MV-4-11 (cell line): ENCODE measurements at places on chromosomes 2 and 18.

DNA sequence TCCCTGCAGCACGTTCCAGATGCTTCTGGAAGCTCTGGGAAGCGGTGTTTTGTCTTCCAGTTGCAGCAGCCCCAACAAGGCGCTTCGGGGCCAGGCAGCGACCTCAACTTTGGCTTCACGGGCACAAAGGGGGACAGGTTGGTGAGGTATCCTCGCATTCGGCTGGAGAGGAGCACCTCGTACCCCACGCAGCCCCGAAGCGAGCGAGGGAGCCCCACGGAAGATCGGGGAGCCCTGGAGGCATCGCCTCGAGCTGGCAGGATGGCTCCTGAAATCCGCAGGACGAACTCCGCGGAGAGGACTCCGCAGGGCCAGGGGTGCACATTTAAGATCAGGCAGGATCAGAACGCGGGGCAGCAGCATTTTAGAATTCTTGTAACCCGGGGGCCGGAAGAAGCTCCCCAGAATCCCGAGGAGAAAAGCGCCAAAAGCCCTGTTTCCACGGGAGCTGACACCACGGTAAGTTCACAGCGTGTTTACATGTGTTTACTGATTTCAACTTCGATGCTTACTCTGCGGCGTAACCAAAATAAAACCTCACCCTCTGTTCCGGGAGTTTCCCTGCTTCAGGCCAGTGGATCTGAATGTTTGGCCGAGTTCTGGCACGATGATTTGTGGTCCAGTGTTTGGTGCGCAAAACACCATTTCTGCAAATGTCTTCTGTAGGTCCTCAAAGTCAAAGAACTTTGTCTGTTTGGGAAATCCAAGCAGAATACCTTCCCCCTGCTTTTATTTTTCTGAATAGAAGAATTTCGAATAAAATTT, 212.5 kb downstream of the NEDD4L start:
- no peak for DNase-seq

GRCh38 chr2:64492821-64493220, 31.3 kb upstream of the AFTPH start:
- DNase-seq = no peak

DNA sequence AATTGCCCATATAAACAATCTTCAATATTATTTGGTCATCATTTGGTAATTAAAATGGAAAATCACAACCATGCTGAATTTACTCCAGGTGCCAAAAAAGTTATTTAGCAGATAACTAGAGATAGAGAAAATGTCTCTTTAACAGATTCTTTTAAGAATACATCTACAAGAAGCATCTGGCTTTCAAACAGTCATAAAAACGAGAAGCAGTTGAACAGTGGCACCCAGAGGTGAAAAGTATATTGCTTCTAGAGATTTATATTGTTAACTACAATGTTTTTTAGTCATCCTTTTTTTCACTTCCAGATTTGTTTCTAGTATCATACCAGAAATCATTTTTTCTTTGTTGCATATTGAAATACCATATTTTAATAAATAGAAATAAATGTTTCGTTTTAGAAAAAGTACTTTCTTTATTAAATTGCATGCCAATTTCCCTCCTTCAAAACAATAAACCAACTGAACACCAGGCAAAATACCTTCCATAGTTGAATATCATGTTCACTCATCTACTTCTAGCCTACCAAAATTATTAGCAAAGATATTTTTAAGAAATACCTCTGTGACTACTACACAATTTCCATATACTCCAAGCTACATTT, 65.4 kb upstream of the HNRNPA3 start:
- DNase-seq = peak; percentile 67

DNA sequence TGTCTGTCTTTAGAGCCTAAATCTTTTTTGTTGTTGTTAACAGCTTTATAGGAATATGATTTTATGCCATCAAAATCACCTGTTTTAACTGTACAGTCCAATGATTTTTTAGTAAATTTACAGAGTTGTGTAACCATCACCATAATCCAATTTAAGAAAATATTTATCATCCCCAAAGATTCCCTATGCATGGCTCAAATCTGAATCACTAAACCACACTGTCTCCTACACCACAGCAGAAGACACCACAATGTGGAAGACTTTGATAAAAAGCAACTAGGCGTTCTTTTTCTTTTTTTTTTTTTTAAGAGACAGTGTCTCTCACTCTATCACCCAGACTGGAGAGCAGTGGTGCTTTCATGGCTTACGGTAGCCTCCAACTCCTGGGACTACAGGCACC, 99.6 kb downstream of the TXNL1 start:
- DNase-seq = no peak

GRCh38 chr2:214995409-214995808, 143.0 kb downstream of the ABCA12 start:
- DNase-seq = no peak

GRCh38 chr2:55012672-55013484, 37.4 kb downstream of the RTN4 start:
- no peak for DNase-seq

- no peak for DNase-seq
These were observed 143.4 kb downstream of the CYRIA start for GRCh38 chr2:16522031-16522831.

DNA sequence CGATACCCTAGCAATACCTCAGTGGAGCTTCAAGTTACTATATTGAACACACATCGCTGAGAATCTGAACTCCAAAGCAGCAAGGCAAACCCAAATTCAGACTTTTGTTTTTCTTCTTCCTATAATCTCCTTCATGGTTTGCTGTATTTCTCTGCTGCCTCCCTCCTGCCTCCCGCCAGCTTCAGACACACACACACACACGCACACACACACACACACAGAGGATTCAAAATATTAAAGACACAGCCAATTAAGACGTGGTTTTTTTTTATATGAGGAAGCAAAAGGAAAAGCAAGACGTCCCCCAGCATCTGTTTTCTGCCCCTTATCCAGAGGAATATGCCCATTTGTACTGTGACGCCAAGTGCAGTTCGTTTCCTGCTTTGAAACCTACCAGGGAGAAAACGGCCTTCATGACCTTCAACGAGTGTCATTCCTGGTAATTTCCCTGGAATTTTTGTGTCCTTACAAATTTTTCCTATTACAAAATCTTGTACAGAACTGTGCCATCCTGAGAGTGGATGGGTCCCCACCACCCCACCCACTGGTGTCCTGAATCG, 547.9 kb upstream of the ID2 start:
- no peak for DNase-seq

DNA sequence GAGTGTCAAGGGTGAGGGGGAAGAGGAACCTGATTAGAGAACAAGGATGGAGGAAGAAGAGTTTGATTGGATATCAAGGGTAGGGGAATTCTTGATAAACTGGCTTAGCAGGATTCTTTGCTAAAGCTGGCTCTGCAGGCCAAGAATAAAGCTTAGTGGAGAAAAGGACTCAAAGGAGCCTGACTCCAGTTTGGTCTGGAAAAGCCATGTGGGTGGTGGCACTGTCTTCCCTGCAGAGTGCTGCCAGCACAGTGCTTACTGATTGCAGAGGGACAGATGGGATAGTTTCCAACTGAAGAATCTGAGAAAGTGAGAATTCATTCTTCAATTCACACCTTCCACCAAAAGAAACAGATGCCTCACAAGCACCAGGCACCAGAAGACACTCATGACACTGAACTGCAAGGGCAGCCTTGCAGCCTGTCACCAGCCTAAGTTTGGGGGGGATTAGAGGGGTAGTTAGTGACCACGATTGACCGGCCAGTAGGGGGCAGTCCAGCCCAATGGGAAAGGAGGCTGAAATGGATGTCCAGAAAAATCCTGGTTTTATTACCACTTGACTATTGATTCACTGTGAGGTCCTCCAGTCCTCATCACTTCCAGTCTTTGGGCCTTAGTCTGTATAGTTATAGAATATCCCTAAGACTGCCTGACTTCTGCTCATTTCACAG, 334.5 kb downstream of the SMAD2 start:
- DNase-seq = peak; percentile 4

GRCh38 chr18:3499501-3499900, 49.5 kb downstream of the TGIF1 start:
- DNase-seq = peak; percentile 37

DNA sequence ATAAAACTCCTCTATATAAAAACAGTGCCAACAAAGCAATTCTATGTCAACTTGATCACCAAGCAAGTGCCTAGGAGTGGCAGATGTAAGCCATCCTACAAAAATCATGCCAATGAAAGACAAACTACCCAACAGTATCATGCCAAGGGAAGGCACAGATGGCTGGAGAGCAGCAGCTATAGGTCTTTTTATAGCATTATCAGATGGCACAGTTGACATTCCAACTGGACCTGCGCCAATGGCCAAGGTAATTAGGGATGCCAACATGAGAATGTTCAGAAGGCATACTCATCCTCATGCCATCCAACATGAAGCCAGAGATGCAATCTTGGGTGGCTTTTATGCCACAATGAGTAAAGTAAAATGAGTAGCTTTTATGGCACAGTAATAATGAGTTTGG, 237.3 kb downstream of the OTX1 start:
- DNase-seq = no peak

DNA sequence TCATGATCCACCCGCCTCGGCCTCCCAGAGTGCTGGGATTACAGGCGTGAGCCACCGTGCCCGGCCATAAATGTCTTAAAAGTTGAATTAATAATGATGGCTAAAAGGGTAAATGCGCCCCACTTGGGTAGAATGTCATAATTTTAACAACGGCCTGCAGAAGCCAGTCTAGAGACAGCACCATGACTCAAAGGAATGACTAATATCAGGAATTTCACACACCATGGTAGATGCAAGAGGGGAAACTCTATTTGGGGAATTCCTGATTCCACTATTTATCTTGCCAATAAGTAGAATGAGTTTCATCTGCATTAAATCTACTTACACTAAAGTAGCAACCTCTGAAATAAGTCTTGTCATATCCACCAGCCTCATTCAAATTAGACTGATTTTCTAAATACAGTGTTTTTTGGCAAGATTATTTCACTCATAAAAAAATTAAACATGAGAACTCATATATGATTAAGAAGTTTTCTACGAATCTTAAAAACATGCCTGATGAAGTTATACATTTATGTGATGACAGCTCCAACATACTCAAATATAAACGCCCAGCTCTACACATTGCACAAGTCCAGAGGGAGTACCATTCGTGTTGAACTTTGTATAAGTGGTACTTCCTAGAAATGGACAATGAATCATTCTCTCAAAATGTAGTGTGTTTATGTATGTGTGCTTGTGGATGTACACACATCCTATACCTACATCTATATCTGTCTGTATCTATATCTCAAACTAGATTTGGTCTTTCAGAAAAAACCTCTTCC, 309.7 kb downstream of the IRS1 start:
- no peak for DNase-seq

- DNase-seq = no peak
These were observed 9.8 kb upstream of the FZD7 start for GRCh38 chr2:202023904-202024266.

DNA sequence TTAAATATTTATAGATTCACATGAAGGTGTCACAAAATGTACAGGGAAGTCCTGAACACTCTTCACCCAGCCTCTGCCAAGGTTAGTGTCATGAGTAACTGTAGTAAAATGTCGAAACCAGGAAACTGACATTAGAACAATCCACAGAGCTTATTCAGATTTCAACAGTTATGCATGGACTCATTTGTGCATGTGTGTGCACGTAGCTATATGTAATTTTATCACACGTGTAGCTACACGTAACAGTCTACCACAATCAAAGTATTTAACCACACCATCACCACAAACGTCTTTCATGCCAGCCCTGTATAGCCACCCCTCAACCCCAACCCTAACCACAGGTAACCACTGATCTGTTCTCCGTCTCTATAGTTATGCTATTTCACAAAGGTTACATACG, 211.7 kb upstream of the REV1 start:
- peak; percentile 24 for DNase-seq

GRCh38 chr2:127428057-127428814, 10.0 kb downstream of the PROC start:
- DNase-seq = no peak

DNA sequence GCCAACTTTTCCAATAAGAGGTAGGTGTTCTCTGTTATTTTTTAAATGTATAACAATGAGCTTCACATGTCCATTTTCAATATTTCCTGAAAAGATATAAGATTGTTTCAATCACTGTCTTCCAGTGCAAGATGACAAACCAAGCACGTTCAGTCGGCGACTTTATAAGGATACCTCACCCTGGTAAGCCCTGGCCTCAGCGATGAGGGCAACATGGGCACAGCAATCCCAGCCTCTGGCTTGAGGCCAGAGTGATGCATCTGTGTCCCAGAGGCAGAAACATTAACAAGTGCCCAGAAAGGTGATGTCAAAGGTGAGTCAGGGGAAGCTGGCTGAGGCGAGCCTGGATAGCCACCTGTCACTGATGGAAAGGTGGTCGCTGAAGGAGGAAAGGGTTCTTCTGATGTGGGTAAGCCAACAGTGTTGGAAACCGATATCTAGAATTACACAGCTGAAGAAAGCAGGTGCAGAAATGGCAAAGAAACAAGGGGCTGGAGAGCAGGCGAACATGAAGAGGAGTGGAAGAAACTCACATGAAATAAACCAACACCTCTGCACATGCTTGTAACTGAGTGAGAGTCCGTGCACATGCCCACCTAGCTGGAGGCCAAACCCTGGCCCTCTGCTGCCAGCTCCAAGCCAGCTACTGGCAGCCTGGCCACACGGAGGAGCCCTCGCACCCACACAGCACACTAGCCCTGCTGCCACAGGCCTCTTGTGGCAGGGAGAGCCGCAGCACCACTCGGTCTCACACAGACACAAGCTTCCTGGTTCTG, 65.5 kb downstream of the FBXO15 start:
- peak; percentile 77 for DNase-seq

GRCh38 chr2:112493048-112493447, 11.1 kb downstream of the TTL start:
- DNase-seq = no peak

DNA sequence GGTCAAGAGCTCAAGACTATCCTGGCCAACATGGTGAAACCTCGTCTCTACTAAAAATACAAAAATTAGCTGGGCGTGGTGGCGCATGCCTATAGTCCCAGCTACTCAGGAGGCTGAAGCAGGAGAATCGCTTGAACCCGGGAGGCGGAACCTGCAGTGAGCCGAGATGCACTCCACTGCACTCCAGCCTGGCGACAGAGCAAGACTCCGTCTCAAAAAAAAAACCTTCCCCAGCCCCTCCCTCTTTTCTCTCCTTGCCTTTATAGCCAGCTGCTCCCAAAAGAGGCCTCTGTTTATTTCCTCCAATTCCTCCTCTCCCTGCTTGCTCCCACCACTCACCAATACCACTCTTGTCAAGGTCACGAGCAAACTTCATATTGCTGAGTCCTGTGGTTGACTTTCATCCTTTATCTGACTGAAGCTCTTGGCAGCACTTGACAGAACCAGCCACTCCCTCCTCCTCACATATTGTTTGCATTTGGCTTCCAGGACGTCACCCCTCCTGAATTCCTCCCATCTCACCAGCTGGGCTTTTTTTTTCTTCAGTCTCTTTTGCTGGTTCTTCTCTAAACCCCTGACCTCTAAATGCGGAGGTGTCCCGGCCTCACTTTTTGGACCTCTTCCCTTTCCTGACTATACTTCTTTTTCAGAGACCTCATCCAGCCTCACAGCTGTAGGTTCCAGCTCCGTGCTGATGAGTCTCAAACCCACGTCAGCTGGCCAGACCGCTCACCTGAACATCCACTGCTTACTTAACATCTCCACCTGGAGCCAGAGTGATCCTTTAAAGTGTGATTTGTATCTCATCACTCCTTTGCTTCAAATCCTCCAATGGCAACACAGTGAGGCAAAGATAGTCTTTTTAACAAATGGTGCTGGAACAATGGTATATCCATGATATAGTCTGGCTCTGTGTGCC, 84.6 kb upstream of the CAB39 start:
- DNase-seq = no peak

- DNase-seq = no peak
These were observed 14.5 kb downstream of the SLC40A1 start for GRCh38 chr2:189566046-189566445.
